ENCODE measurements at places on chromosomes 13 and 19.

GRCh38 chr19:48887861-48888612 lies 10.5 kb downstream of the TULP2 start:
- no peak for DNase-seq

DNA sequence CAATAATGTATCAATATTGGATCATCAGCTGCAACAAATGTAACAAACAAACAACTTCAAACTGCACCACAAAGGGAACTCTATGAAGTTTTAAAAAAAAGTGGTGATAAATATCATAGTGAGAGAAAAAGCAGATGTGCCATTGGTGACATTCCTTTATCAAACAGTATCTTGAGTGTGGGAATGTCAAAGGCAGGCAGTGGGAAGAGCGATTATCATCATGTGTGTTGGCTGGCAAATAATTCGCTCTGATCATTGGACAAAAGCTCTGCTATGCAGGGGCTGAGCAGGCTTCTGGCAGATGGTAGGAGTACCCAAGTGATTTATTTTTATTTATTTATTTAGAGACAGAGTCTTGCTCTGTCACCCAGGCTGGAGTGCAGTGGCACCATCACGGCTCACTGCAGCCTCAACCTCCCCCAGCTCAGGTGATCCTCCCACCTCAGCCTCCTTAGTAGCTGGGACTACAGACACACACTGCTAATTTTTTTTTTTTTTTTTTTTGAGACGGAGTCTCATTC lies 55.9 kb upstream of the RANBP3 start:
- DNase-seq: no peak

GRCh38 chr13:23866420-23867026 lies 22.7 kb downstream of the MIPEP start:
- DNase-seq: no peak

DNA sequence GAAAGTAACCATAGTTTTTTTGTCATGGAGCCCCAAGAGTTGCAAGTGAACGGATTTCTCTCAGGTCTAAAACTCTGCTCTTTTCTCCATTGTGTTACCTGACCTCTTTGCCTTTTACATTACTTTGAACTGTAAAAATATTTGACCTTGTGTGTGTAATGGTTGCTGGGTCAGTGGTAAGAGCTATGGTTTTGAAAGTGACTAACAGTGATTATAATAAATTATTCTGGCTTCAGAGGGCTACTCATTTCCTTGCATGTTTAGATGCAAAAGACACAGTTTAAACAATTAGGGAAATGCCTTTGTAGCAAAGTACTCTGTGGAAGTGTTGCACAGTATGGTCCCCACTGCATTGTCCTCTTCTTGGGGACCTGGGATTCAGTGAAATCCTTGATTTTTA lies 29.3 kb upstream of the PSG8 start:
- DNase-seq: no peak

DNA sequence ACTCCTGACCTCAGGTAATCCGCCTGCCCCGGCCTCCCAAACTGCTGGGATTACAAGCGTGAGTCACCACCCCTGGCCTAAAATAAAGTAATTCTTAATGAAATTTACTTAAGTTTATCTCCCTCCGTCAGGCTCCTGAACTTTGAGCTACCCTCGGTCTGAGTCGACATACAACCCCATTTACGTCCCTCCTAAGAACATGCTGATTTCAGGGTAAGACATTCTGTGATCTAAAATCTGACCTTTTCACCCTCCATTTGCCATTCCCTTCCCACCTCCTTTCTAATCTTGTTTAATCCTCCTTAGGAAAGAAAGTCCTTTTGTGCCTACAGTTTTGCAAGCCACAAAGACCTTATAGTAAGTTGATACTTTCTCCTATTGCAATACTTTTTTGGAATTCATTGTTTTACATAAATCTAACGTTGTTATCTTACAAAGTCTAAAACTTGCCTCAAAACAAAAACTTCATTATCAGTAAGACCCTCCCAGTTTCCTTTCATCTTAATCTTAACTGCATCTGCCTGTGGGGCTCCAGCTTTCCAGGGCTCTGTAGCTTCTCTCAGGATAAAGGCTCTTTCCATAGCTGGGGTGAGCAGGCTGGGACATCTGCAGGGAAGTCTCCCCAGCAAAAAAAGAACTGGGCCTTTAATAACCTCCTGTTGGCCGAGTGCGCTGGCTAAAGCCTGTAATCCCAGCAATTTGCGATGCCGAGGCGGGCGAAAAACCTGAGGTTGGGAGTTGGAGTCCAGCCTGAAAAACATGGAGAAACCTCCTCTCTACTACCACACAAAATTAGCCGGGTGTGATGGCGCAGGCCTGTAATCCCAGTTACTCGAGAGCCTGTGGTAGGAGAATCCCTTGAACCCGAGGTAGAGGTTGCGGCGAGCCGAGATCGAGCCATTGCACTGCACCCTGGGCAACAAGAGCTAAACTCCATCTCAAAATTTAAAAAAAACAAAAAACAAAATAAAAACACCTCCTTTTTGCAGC lies 143.1 kb downstream of the ZNF737 start:
- no peak for DNase-seq

- DNase-seq: no peak
Measured at GRCh38 chr19:18541992-18542940, 1.1 kb downstream of the FKBP8 start.

DNA sequence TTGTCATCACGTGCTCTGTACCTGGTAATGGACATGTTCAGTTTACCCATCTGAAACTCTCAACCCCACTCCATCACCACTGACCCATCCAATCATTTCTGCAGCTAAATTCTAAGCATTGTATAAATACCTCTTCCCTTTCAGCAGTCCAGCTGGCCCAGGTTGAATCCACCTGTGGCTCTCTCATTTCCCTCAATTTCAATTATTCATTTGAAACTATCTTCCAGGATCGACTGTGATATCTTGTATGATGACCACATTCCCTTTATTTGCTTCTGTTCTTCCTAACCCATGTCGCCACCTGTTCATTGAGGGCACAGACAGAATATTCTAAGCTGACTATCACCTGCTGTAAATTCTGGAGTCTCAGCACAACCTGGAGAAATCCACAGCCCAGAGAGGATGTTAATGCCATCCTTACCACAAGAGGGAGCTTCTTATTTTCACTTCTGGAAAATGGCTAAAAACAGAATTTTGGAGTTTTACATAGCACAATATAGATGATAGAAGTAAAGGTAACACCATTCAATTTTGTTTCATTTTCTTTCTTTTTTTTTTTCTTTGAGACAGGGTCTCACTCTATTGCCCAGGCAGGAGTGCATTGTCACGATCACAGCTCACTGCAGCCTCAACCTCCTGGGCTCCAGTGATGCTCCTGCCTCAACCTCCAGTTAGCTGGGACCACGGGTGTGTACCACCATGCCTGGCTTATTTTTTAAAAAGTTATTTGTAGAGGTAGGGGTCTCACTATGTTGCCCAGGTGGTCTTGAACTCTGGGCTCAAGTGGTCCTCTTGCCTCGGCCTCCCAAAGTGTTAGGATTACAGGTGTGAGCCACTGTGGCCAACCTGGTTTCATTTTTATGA lies 38.6 kb downstream of the ZNF823 start:
- peak; percentile 43 for DNase-seq

DNA sequence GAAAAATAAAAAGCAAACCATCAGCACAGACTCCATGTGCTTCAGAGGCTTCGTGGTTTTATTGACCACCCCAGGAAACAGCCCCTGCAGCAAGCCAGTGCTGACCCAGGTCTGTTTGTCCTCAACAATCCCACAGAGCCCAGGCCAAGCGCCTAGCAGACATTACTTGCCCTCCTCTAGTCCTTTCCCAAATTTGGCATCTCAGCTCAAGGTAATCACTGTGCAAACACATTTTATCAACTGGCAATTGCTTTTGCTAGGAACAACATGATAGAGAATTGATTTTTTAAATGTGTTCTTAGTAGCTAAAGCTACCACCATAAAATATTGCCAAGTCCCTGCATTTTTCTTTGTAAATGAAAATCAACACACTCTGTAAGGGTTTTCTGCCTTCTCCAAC lies 121.8 kb downstream of the STOML3 start:
- no peak for DNase-seq

DNA sequence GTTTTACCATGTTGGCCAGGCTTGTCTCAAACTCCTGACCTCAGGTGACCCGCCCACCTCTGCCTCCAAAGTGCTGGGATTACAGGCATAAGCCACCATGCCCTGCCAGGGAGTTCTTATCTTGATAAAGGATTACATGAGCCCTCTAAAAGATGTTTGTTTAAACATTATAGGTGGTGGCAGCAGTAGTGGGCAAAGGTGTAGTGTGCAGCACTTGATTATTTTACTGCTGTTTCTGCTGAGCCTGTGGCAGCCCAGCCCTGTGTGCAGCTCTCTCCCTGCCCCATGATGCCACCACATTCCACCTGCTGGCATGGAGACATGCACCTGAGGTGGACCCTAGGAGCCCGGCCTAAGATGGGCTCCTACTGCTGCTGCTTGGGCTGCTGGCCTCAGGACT lies 54.0 kb downstream of the ZNF429 start:
- DNase-seq: no peak
